Heart left ventricle (tissue), 16 donors: ENCODE measurements at places on chromosomes 13 and 19. TPM values are rescaled to one million over a fixed set of nuclear protein-coding genes. Genes with fewer than 3 reads are reported as not detected.

DNA sequence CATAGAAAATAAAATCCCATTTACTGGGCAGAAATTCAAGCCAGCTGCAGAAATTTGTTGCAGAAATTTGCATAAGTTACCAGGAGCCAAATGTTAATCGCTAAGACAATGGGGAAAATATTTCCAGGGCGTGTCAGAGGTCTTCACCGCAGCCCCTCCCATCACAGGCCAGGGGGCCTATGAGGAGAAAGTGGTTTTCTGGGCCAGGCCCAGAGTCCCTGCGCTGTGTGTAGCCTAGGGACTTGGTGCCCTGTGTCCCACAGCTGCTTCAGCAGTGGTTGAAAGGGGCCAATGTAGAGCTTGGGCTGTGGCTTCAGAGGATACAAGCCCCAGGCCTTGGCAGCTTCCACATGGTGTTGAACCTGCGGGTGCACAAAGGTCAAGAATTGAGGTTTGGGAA is 278.9 kb upstream of the PCDH9 start:
- H3K27me3 ChIP-seq = no peaks in the 10 kb centered on the region
- H3K27ac ChIP-seq = no peak overlapping the region
- H3K4me3 ChIP-seq = no peak overlapping the region
- no peak for DNase-seq

DNA sequence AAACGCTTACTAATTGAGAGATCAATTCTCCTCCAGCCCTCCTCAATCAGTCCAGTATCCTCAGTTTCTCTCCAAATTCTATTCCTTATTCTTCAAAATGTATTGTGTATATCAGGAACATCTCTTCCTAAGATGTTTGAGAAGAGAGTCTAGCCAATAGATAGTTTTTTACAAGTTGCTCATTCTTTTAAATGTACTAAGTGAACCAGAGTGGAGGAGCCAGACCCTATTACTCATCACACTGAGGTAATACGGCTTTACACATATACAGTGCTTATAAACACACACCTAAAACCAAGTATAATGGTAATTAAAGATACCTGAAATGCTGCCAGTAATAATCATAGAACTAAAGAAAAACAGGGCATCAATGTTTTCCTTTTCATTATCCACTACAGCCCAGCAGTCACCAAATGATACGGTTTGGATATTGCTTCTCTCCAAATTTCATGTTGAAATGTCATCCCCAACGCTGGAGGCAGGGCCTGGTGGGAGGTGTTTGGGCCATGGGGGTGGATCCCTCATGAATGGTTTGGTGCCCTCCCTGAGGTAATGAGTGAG is 45.2 kb upstream of the HMGB1 start:
- no peaks in the 10 kb centered on the region for H3K27me3 ChIP-seq
- no peak for DNase-seq
- H3K27ac ChIP-seq = no peak overlapping the region
- H3K4me3 ChIP-seq = no peak overlapping the region

GRCh38 chr13:77584106-77584505 is 48.6 kb downstream of the SCEL start:
- H3K4me3 ChIP-seq = no peak overlapping the region
- DNase-seq = no peak
- H3K4me1 ChIP-seq = no peaks in the 10 kb centered on the region
- H3K36me3 ChIP-seq = no peaks in the 10 kb centered on the region
- no peak overlapping the region for H3K27ac ChIP-seq
- H3K27me3 ChIP-seq = peaks cover 7% of the 10 kb centered on the region

- no peaks in the 10 kb centered on the region for H3K4me1 ChIP-seq
- H3K36me3 ChIP-seq = no peaks in the 10 kb centered on the region
- DNase-seq = no peak
- no peaks in the 10 kb centered on the region for H3K27me3 ChIP-seq
Observed at GRCh38 chr13:51832471-51833152, 12.4 kb downstream of the TMEM272 start.

The ZNF628 gene
- total RNA-seq = 2.3 TPM

The EMP3 gene
- total RNA-seq = 22.5 TPM

The ASPDH gene
- total RNA-seq = not detected
